ENCODE measurements at places on chromosomes 16 and 17.

DNA sequence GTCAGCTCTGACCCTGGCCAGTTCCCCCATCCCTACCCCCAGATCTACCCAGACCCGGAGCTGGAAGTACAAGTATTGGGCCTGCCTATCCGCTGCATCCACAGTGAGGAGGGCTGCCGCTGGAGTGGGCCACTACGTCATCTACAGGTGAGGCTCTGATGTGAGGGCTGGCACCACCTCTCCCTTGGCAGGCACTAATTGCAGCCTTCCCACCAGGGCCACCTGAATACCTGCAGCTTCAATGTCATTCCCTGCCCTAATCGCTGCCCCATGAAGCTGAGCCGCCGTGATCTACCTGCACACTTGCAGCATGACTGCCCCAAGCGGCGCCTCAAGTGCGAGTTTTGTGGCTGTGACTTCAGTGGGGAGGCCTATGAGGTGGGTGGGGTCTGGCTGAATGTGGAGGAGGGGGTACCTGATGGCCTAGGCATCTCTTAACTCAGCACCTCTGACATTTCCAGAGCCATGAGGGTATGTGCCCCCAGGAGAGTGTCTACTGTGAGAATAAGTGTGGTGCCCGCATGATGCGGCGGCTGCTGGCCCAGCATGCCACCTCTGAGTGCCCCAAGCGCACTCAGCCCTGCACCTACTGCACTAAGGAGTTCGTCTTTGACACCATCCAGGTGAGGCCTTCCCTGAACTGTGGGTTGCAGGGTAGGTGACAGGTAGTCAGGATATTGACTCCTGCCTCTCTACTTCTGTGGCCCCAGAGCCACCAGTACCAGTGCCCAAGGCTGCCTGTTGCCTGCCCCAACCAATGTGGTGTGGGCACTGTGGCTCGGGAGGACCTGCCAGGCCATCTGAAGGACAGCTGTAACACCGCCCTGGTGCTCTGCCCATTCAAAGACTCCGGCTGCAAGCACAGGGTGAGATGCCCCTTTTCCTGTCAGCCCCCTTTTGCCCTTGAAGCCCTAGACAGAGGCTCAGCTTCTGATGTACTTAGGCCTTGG lies 4.3 kb downstream of the TRAF4 start:
- DNase-seq, result no peak

DNA sequence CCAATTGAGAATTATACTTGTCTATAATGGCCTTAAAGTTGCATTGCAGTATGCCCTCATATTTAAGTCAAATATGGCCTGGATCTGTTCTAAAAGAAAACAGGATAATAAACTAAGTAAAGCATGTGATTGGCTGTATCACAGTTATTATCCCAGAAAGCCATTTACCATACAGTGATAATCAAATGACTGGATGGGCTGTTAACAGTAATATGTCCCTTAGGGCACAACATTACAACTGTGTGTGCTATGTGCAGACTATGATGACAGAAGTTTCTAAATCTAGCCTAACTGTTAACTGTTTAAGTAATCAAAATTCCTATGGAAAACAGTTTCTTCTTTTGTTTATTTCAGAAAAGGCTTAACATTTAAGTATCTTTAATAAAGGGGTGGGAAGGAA lies 145.7 kb downstream of the STXBP4 start:
- no peak for DNase-seq

DNA sequence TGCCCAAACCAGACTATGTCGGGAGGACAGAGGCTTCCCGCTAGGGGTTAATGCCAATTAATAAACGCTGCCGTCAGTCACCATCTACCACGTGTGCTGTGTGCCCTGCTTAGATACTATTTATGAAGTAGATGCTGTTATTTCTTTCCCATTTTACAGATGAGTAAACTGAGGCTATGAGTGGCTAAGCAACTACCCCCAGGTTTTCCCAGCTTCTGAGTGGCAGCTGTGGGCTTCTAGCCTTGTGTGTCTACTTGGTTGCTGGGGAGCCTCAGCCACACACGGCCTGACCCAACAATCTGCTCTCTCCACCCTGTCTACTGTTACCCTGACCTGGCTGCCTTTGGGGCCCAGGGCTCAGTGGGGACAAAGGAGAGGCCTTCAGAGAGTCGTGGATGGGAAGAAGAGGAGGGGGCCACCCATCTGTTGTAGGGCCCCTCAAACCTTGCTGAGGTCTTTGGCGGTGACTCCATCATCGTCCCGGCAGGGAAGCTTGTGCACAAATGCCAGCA lies 7.1 kb downstream of the GIT1 start:
- peak; percentile 17 for DNase-seq

DNA sequence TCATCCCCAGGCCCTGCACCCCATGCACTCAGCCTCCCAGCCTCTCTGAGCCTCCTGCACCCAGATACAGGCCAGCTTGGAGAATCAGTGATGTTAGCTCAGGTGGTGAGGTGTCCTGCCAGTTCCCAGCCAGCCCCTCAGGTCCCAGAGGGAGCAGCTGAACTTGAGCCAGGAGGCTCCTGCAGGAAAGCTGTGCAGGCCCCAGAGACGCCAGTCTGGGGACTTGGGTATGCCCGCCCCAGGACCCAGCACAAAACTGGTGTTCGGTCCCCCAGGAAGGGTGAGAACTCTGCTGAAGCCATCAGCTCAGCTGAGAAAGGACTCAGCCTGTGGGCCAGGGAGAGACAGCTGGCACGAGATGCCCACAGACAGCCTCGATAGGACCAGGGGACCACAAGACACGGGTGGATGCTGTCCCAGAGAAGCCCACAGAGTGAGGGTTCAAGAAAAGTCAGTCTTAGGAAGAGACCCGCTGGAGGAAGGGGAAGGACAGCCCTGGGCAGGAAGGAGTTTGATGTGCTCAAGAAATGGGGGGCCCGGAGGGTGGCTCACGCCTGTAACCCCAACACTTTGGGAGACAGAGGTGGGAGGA lies 11.0 kb downstream of the ENDOV start:
- peak; percentile 14 for DNase-seq

DNA sequence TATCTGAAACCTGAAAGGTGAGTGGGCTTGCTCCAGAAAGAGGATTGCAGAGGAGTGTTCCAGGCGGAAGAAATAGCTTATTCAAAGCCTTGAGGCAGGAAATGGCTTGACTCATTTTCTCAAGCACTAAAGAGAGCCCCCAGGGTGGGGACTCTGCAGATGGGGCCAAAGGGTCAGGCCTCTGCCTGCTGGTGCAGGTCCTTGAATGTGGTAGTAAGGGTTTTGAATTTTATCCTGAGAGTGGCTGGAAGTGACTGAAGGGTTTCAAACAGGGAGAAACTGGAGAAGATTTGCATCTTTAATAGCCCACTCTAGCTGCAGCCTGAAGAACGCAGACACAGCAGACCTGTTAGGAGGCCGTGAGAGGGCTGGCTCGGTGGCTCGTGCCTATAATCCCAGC lies 144.4 kb downstream of the CCT6B start:
- DNase-seq, result no peak

GRCh38 chr16:55655381-55655896 lies 349 bp upstream of the SLC6A2 start:
- no peak for DNase-seq

- DNase-seq, result no peak
Measured at GRCh38 chr16:4685776-4686496, 7.4 kb upstream of the NUDT16L1 start.

GRCh38 chr16:84785843-84786581 lies 33.8 kb upstream of the CRISPLD2 start:
- DNase-seq, result peak; percentile 77

All from right hindlimb (tissue), 1 donor.